Posterior cingulate gyrus (tissue), 11 donors: ENCODE measurements at places on chromosomes 1 and 21.

- no peak for DNase-seq
Observed at GRCh38 chr1:228474507-228474906, 12.7 kb upstream of the RNF187 start.

- peak; percentile 60 for DNase-seq
Observed at GRCh38 chr21:32403201-32403777, 9.2 kb upstream of the EVA1C start.

GRCh38 chr1:236536540-236536939, 12.8 kb downstream of the LGALS8 start:
- no peak for DNase-seq

DNA sequence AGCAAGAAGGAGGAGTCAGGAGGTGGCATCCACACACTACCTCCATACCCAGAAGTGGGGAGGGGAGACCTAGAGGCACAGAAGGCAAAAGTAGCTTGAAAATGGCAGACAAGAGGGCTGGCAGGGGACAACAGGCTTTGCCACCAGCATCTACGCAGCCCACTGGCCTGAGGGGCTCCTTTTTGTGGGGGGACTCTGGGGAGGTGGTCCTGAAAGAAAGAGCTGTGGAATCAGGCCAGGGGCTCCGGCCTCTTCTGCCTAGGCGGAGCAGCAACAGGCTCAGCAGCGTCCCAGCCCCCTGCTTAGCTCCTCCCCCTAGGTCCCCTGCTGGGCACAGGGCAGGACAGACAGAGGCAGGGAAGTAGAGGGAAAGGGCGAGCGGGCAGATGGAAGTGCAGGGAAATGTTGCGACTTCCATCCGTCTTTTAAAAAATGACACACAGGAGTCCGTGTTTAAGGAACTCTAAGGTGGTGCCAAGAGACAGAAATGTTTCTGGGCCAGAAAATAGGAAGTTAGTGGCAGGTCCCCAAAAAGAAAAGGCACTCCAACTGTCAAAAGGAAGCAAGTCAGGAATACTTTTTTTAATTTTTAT, 10.0 kb upstream of the LEFTY2 start:
- no peak for DNase-seq

DNA sequence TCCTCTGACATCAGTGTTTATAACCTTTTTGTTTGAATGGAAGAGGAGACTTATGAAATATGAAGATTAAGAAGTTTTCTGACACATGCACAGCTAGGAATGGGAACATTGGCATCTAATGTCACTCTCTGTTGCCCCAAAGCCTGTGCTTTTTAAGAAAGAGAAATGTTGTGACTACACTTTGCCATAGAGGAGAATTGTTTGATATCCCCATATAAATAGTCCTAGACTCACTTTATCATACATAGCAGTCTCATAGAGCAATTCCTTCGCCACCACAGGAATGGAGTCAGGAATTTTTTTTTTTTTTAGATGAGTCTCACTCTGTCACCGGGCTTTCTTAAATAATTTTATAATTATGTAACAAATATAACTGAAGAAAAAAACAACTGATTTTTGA, 1.5 kb downstream of the KRTAP21-3 start:
- no peak for DNase-seq

DNA sequence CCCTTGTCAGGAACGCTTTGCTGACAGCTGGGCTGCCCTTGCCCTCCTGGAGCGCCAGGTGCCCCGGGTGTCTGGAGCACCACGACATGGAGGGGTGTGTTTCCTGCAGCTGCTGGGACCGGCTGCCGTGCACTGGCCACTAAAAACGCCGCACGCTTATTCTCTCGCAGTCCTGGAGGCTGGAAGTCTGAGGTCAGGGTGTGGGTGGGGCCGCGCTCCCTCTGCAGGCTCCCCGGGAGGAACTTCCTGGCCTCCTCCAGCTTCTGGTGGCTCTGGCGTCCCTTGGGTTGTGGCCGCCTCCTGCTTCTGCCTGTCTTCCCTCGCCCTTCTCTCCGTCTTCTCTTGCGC, 28.0 kb upstream of the PLCH2 start:
- DNase-seq: no peak

DNA sequence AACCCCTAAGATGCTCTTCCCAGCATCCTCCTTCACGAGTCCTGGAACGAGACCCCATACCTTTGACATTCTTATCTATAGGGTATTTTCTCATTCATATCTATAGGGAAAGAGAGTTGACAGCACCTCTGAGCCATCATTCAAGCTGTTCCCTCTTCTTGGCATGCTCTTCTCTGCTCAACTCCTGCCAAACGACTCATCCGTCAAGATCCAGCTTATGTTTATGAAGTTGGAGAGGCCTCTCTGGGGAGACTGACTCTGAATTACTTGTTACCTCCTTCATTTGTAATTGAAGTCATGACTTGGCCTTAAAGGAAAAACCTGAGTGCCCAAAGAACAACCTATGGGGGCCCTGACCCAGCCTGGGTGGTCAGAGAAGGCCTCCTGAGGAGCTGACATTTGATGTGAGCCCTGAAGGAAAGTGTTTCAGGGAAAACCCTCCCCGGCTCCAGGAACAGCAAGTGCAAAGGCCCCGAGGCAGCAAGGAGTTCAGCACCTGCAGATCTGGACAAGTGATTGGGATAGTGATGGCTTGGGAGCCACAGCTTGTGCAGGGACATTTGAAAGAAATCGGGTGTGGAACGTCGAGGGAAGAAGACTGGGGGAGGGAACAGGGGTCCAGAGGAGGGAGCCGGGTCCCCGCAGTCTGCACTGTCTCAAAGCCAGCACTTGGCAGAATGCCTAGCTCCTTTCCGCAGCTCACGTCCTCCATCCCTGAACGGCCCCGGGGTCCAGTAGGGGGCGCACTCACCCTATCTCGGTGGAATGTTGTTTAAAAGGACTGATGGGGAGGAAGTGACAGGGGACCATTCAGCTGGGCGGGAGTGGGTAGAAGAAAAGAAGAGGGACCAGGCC, 14.0 kb upstream of the CDA start:
- DNase-seq: peak; percentile 58

GRCh38 chr1:152141971-152142584, 16.9 kb downstream of the RPTN start:
- DNase-seq: peak; percentile 54

DNA sequence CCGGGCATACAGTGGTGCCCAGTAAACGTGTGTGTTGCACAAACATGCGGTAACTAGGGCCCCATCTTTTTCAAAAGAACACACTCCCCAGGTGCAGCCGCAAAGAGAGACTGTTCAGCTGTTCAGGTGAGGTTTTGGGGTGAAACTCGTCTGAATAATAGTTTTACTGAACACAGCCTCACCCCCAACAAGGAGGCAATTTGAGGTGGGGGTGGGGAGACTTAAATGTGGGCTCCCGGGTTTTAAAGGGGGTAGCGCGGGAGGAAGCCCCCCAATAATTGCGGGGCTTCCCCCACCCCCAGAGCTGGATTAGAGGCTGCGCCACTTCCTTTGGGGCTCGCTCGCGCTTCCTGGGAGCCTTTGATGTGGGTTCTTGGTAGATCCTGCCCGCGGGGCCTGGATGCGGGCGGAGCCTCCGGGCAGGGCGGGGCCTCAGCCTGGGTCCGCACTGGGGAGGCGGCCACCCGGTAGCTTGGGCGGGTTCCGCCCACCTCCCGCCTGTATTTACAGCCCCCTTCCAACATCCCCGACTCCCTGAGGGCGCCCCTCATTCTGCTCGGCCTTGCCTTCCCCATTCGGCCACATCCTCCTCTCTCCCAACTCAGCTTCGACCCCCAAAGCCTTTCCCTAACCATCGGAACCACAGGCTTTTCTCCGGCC, 6.4 kb upstream of the EPHA2 start:
- DNase-seq: no peak

DNA sequence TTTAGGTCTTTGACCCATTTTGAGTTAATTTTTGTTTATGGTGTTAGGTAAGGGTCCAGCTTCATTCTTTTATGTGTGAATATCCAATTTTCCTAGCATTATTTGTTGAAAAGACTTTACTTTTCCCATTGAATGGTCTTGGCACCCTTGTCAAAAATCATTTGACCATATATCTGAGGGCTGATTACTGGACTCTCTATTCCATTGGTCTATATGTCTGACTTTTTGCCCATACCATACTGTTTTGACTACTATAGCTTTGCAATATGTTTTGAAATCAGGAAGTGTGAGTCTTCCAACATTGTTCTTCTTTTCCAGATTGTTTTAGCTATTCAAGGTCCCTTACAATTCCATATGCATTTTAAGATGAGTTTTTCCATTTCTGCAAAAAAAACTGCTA, 11.4 kb upstream of the CCSAP start:
- DNase-seq: no peak

- DNase-seq: peak; percentile 54
Observed at GRCh38 chr1:30085811-30086770, 637.3 kb downstream of the MATN1 start.

DNA sequence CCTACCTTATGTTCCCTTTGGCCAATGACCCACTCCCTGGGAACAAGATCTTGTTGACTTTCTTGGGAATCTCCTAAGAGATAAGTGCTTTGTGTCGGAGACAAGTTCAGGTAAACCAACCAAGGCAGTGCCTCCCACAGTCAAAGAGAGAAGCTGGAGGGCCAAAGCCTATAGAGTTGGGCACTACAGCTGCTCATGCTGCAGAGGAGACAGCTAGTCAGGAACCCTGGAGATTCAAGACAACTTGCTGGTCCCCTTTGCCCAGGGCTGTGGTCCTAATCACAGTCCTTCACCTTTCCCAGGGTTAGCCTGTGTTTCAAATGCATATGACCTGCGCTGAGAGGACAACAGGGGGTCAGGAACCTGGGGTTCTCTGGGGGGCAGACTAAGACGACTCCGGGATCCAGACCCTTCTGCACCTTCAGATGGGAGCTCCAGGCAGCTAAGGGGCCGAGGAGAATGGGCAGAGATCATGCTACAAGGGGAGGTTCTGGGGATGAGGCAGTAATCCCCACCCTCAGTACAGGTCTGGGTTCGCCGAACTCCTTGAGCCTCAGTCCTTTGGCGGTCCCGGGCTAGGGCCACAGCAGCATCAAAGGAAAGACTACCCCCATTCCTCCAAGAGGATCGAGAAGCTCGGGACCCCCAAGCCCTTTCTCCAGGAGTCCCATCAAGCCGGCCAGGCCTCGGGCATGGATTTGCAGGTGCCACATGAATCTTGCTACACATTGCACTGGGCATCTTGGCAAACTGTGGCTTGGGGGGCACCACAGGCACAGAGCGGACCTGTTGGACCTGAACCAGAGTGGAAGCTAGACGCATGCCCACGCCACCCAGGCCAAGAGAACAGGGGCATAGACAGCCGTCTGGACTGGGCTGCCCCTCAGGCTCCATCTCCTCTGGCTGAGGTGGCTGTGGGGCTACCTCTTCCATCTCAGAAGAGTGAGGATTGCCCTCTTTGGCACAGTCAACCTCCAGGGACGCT, 2.0 kb upstream of the USF1 start:
- DNase-seq: no peak

- no peak for DNase-seq
Observed at GRCh38 chr21:42378418-42378817, 12.1 kb upstream of the TFF1 start.

DNA sequence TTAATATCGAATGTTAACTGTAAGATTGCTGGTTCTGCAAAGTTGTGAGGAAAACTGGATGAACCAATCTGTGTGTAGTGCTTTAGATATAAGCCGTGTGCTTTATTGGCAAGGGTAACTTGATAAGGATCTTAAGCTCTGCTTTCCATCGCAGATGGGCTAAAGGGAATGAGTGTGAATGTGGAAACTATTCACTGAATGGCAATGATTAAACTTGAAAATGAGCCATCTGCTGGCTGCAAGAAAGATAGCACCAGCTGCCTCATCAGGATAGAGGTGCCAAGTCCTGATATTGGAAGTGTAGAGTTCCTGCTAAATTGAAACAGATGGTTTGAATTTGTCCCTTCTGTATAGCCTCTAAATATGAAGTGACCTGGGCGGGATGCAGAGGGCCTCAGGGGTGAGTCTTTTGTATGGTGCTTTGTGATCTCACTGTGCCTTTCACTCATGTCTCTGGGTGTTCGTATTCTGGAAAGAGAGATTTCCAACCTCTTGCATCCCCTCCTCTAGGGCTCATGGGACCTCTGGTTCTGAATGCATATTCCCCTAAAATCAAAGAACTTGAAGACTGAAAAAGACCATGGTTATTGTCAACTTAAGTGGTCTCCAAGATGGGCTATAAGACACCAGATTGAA, 9.2 kb downstream of the FCRL3 start:
- DNase-seq: no peak

DNA sequence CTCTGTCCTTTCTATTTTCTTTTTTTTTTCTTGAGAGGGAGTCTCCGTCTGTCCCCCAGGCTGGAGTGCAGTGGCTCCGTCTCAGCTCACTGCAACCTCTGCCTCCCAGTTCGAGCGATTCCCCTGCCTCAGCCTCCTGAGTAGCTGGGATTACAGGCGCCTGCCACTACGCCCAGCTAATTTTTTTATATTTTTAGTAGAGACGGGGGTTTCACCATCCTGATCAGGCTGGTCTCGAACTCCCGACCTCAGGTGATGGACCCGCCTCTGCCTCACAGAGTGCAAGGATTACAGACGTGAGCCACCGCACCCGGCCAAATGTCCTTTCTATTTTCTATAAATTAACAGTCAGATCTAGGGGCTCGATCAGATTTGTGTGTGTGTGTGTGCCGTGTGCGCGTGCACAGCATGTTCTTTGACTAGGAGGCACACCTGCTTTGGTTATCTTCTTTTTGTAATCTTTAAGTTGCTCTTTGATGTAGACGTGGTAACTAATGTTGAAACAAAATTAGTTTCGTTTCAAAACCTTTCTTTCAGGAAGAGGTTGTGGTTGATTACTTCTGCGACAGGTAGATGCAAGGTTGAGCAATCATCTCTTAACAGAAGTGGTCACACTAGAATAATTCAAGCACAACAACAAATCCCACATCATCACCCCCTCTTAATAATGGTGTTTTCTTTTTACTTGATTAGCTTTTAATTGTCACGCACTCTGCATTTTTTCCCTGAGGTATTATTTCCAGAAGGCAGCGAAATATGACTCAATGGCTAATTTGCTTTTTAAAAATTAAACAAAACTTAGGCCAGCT, 779 bp upstream of the DEGS1 start:
- DNase-seq: no peak

DNA sequence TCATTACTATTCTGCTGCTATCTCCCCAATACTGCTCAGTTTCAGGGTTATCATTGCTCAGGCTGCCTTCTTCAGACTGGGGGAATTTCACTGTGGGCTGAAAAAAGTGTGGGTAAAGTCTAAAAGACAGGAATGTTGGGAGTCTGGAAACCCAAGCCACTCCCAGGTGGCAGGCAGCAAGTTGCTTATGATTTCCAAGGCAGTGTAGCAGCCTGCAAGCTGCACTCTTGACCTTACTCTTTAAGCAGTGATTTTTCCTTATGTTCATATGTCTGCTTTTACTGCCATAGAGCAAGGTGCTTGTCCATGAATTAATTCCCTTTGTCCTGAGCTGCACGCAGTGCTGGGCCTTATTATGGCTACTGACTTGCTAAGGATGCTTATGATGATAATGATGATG, 53.1 kb downstream of the PHC2 start:
- DNase-seq: no peak
